Activated CD8-positive, alpha-beta T cell treated with anti-CD3 and anti-CD28 coated beads for 36 hours (primary cell): ENCODE measurements at places on chromosomes 12 and 14. TPM values are rescaled to one million over a fixed set of nuclear protein-coding genes. Genes with fewer than 3 reads are reported as not detected.

Gene SDS
- total RNA-seq: not detected

Gene MYF5
- total RNA-seq: not detected

Gene KRT83
- not detected for total RNA-seq

Gene SERPINA12
- total RNA-seq: not detected

Gene TNFAIP2
- 1.1 TPM for total RNA-seq

Gene ZNF839
- total RNA-seq: 16.7 TPM

Gene CCDC60
- total RNA-seq: not detected

Gene ARHGEF25
- 1.2 TPM for total RNA-seq

Gene RBP5
- total RNA-seq: not detected

Gene KCNK13
- not detected for total RNA-seq

Gene CLEC1B
- total RNA-seq: not detected

Gene CLEC2A
- total RNA-seq: not detected

Gene PSME2
- total RNA-seq: 440 TPM

Gene NELL2
- 106 TPM for total RNA-seq

Gene VSX2
- not detected for total RNA-seq

Gene NOVA1
- not detected for total RNA-seq

Gene SLC6A13
- not detected for total RNA-seq

Gene ETFBKMT
- 1.1 TPM for total RNA-seq

Gene LMO3
- total RNA-seq: not detected

Gene POTEG
- not detected for total RNA-seq

Gene C1S
- total RNA-seq: 1.7 TPM

Gene CCDC197
- total RNA-seq: not detected

Gene TAS2R9
- total RNA-seq: not detected

Gene DEGS2
- 2.6 TPM for total RNA-seq

Gene PPFIA2
- not detected for total RNA-seq

Gene GALNT8
- 0.38 TPM for total RNA-seq

Gene RECQL
- total RNA-seq: 81.0 TPM

Gene RPL41
- total RNA-seq: 5,452 TPM

Gene HOXC11
- not detected for total RNA-seq

Gene TMEM30B
- 1.7 TPM for total RNA-seq

Gene RPL10L
- total RNA-seq: not detected

Gene MAP3K9
- total RNA-seq: 9.6 TPM

Gene KRT73
- total RNA-seq: not detected

Gene INHBC
- total RNA-seq: not detected

Gene CCDC38
- total RNA-seq: 0.18 TPM

Gene ZNF10
- total RNA-seq: 6.0 TPM

Gene PLEKHD1
- total RNA-seq: 0.07 TPM

Gene HSPB8
- total RNA-seq: not detected

Gene SPIC
- total RNA-seq: not detected

Gene TGFB3
- 4.2 TPM for total RNA-seq

Gene ST8SIA1
- 2.5 TPM for total RNA-seq

Gene CCDC175
- total RNA-seq: not detected

Gene GLI1
- total RNA-seq: 0.20 TPM

Gene EEF1AKMT3
- total RNA-seq: 4.0 TPM

Gene SRRM4
- not detected for total RNA-seq

Gene KERA
- total RNA-seq: not detected

Gene ZBTB42
- 1.3 TPM for total RNA-seq

Gene ENDOU
- not detected for total RNA-seq

Gene TAS2R42
- total RNA-seq: not detected

Gene SMCO2
- 0.32 TPM for total RNA-seq

Gene MNAT1
- total RNA-seq: 44.1 TPM
